ENCODE measurements at places on chromosomes 6 and 20. TPM values are rescaled to one million over a fixed set of nuclear protein-coding genes. Genes with fewer than 3 reads are reported as not detected.
A peak's percentile ranks its signal among the peaks of the same experiment; 100 is the strongest.

CCM2L gene
- 0.80 TPM for total RNA-seq

ITCH gene
- total RNA-seq = 61.2 TPM

MYH7B gene
- total RNA-seq = not detected

GPX5 gene
- total RNA-seq = not detected

POU3F2 gene
- total RNA-seq = 0.08 TPM

ZFP57 gene
- not detected for total RNA-seq

NDUFAF5 gene
- total RNA-seq = 16.6 TPM

RHAG gene
- not detected for total RNA-seq

MAP3K5 gene
- 3.9 TPM for total RNA-seq

ZNF165 gene
- total RNA-seq = 9.4 TPM

SNAI1 gene
- total RNA-seq = 3.0 TPM

OR2H2 gene
- total RNA-seq = not detected

GRCh38 chr20:59007665-59008511 is 834 bp upstream of the CTSZ start:
- no peaks in the 10 kb centered on the region for H3K27me3 ChIP-seq
- H3K4me3 ChIP-seq = no peak overlapping the region
- peaks cover 15% of the 10 kb centered on the region for H3K4me1 ChIP-seq
- H3K27ac ChIP-seq = no peak overlapping the region
- DNase-seq = no peak

- H3K27me3 ChIP-seq = no peaks in the 10 kb centered on the region
- peak overlapping the region; percentile 27 for H3K27ac ChIP-seq
- peak; percentile 67 for DNase-seq
- no peaks in the 10 kb centered on the region for H3K36me3 ChIP-seq
- peaks cover 19% of the 10 kb centered on the region for H3K4me1 ChIP-seq
- H3K4me3 ChIP-seq = no peak overlapping the region
These were observed 15.0 kb upstream of the ABHD16B start for GRCh38 chr20:63846128-63846771.

GRCh38 chr6:165244524-165245247 is 64.7 kb downstream of the C6orf118 start:
- H3K27me3 ChIP-seq = no peaks in the 10 kb centered on the region
- H3K4me1 ChIP-seq = no peaks in the 10 kb centered on the region
- H3K27ac ChIP-seq = no peak overlapping the region
- H3K36me3 ChIP-seq = no peaks in the 10 kb centered on the region

DNA sequence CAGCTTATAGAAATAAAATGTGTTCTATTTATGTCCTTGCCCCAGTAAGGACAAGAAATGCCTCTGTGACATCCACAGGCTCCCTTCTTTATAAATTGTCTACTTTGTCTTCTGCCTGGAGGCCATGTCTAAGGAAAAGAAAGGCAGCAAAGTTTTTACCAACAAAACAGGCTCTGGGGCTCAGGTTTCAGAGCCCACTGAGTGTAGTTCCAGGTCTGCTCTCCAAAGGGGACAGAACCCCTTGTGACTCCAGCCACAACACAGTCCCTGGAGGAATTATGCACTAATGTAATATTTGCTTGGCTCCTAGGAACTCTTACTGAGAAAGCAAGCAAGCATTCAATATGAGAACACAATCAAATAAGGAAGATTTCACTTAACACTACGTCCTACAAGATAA is 80.1 kb downstream of the PAK5 start:
- no peaks in the 10 kb centered on the region for H3K27me3 ChIP-seq
- no peak overlapping the region for H3K27ac ChIP-seq
- no peaks in the 10 kb centered on the region for H3K36me3 ChIP-seq
- H3K4me1 ChIP-seq = no peaks in the 10 kb centered on the region

DNA sequence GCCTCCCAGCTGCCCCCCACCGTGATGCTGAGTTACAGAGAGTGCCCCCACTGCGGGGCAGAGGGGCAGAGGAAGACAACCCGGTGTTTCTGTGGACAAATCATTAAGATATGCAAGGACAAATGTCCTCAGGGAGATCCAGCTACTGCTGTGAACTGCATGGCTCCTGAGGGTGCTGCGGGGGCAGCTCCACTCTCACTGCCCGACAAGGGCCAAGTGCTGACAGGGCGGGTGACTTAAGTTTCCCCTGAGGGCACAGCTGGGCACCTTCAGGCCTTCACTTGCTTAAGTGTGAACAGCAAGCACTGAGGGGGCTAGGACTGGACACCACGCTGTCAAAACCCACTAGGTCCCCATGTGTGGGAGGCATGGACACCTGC is 26.2 kb upstream of the TCFL5 start:
- peaks cover 8% of the 10 kb centered on the region for H3K36me3 ChIP-seq
- no peak overlapping the region for H3K4me3 ChIP-seq
- no peak for DNase-seq
- no peaks in the 10 kb centered on the region for H3K4me1 ChIP-seq

DNA sequence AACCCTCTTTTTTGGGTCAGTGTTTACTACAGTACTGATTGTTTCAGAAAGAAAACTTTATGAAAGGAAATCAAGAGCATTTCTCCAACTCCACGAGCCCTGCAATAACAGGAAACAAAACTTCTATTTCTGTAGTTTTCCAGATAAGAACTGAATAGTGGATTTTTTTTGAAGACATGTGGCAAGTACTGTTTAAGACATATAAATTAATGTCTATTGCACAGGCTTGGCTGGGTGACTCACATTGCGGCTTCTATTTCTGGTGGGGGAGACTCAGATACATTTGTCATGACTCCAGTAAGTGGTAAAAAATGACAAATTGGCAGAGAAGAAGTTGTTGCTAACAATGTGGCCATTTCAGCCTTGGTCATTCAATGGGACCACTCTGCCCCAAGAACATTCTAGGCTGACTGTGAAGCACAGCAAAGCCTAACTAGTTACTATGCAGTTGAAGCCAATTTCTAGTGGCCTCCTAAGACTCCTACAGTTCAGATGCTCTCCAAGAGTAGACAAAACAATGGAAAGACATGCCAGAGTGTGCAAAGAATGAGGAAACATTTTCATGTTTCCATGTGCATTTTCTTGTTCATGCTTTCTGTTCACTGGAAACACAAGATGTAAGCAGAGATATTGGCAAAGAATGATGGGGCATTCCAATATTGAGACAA is 200.9 kb downstream of the EDN1 start:
- DNase-seq = peak; percentile 20
- H3K4me3 ChIP-seq = no peak overlapping the region
- no peak overlapping the region for H3K27ac ChIP-seq
- H3K27me3 ChIP-seq = no peaks in the 10 kb centered on the region
- no peaks in the 10 kb centered on the region for H3K4me1 ChIP-seq
- H3K36me3 ChIP-seq = no peaks in the 10 kb centered on the region

DNA sequence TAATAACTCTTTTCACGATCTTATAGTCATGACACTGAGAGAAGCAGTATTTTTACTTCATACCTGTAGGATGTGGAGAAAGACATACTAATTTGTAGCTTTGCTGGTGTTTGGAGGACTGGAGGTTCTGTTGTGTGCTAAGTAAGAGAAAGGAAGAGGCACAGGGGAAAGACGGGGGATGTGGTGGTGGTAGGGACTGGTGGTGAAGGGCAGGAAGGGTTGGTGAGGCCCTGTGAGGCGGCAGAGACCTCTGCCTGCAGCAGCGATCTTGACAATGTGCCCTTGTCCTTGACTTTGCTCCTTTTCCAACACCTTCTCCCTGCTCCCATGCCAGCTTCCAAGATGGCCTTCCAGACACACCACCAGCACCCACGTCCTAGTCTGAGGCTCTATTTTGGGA is 32.6 kb upstream of the MPC1 start:
- no peaks in the 10 kb centered on the region for H3K36me3 ChIP-seq
- no peaks in the 10 kb centered on the region for H3K27me3 ChIP-seq
- H3K4me3 ChIP-seq = no peak overlapping the region
- H3K27ac ChIP-seq = no peak overlapping the region
- H3K4me1 ChIP-seq = no peaks in the 10 kb centered on the region

DNA sequence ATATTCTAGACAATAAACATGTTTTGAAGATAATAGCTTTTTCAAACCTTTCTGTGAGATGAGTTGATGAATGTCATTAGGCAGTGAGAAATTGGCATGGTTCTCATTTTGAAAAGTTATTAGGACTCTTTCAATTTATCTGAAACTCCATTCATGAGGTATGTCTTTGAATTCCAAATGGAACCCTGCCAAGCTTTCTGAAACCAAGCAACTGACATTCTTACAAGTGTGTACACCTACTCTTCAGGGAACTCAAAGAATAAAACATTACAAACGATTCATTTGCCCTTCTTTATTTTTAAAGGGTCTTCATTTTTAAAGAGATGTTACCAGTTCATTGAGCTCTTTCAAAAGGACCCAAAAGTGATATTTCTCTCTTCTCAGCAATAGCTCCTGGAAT is 2.1 kb upstream of the TRDN start:
- no peaks in the 10 kb centered on the region for H3K27me3 ChIP-seq
- H3K4me1 ChIP-seq = no peaks in the 10 kb centered on the region
- no peak overlapping the region for H3K4me3 ChIP-seq

DNA sequence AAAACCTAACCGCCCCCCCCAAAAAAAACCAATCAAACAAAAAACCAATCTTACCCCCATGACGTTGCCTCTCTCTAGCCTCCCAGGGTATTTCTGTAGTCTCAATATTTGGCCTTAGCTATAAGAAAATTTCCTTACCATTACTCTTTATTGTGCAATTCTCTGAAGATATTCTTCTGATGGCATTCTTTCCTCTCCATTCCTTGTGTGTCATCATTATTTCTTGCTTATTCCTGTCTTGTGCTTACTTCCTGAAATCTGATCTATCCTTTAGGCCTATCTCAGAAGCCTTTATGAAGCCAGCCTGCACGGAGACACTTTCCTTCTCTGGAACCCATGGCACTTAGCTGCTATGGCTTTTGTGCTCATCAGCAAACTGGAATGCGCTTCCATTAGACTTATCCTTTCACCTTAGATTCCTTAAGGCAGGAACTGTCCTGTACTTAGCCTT is 65.9 kb upstream of the DDR1 start:
- no peak overlapping the region for H3K4me3 ChIP-seq
- H3K4me1 ChIP-seq = peaks cover 33% of the 10 kb centered on the region
- no peaks in the 10 kb centered on the region for H3K36me3 ChIP-seq
- no peaks in the 10 kb centered on the region for H3K27me3 ChIP-seq
- H3K27ac ChIP-seq = peak overlapping the region; percentile 78
- peak; percentile 49 for DNase-seq

- H3K4me1 ChIP-seq = no peaks in the 10 kb centered on the region
- no peaks in the 10 kb centered on the region for H3K36me3 ChIP-seq
- H3K27ac ChIP-seq = no peak overlapping the region
- no peaks in the 10 kb centered on the region for H3K27me3 ChIP-seq
These were observed 136.9 kb downstream of the NKAIN2 start for GRCh38 chr6:123940551-123940950.

DNA sequence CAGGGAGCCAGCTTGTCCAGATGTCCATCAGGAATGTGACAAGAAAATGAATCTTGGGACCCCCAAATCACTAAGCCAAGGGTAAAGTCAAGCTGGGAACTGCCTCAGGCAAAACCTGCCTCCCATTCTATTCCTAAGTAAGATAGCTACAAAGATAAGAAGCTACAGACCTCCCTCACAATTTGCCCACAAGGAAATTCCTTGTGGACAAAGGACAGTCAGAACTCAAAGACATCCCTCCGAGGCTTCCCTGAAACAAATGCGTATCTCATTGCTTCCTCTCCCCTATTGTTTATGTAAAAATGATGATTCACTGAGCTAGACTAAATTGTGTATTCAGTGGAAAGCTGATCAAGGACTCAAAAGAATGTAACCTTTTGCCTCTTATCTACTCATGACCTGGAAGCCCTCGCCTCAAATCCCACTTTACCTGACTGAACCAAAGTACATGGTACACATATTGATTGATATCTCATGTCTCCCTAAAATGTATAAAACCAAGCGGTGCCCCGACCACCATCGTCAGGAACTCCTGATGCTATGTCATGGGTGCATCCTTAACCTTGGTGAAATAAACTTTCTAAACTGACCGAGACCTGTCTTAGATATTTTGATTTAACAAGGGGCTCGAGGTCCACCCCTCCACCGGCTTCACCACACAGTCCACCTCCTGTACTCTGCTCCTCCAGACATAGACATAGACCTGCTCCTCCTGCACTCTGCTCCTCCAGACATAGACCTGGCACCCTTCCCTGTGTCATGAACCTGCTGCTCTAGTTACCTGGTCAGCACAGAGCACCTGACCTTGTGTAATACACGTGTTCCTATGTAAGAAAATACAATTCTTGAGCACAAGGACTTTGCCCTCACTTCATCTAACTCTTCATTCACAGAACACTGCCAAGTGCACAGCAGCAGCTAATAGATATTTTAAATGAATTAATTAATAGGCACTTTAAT is 81.4 kb downstream of the WDR27 start:
- H3K4me1 ChIP-seq = peaks cover 3% of the 10 kb centered on the region
- no peaks in the 10 kb centered on the region for H3K36me3 ChIP-seq
- no peaks in the 10 kb centered on the region for H3K27me3 ChIP-seq
- no peak overlapping the region for H3K27ac ChIP-seq
- no peak overlapping the region for H3K4me3 ChIP-seq

Data from hepatocyte (in vitro differentiated cells).